Fibroblast of lung (primary cell): ENCODE measurements at places on chromosomes 6 and 20.

GRCh38 chr6:44706011-44706410 lies 318.5 kb downstream of the CDC5L start:
- DNase-seq: no peak
- H3K36me3 ChIP-seq: no peaks in the 10 kb centered on the region
- H3K4me3 ChIP-seq: no peak overlapping the region
- no peak overlapping the region for H3K27ac ChIP-seq

DNA sequence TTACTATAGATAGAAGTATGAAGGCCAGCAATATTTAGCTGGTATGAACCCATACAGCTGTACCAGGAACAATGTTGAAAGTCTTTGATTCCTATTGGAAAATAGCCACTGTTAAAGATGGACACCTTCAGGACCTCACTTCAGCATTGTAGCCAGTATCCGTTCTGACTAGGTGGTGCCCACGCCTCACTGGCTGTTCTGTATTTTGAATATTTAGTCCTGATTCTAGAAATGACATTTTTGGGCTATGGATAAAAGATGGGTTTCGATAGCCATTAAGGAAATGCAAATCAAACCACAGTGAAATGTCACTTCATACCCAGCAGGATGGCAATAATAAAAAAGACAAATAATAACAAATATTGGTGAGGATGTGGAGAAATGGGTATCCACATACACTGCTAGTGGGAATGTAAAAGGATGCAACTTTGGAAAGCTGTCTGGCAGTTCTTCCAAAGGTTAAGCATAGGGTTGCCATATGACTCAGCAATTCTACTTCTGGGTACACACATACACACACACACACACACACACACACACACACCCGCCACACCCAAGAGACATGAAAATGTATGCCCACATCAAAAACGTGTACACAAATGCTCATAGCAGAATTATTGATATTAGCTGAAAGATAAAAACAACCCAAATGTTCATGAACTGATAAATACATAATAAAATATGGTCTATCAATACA lies 56.8 kb downstream of the UTRN start:
- H3K4me3 ChIP-seq: no peak overlapping the region
- H3K4me1 ChIP-seq: no peaks in the 10 kb centered on the region
- no peaks in the 10 kb centered on the region for H3K27me3 ChIP-seq

- peaks cover 6% of the 10 kb centered on the region for H3K27me3 ChIP-seq
- no peak for DNase-seq
- no peak overlapping the region for H3K4me3 ChIP-seq
- no peak overlapping the region for H3K27ac ChIP-seq
Observed at GRCh38 chr6:131430531-131430930, 142.5 kb upstream of the ARG1 start.

DNA sequence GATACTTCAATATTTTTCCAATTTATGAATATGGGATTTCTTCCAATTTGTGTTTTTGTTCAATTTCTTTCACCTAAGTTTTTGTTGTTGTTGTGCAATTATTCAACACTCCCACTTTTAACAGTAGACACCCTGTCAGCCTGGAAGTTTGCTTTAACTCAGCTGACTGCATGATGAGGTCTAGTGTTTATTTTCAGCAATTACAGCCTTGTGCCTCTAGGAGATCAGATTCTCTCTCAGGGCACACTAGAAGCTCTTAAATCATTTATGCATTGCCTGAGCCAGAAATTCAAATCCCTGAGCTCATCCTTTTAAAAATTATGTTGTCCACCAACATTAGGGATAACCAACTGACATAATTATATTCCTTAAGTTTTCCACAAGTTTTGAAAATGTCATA lies 85.7 kb downstream of the MRAP2 start:
- H3K4me3 ChIP-seq: no peak overlapping the region
- no peak overlapping the region for H3K27ac ChIP-seq
- no peak for DNase-seq
- no peaks in the 10 kb centered on the region for H3K4me1 ChIP-seq

DNA sequence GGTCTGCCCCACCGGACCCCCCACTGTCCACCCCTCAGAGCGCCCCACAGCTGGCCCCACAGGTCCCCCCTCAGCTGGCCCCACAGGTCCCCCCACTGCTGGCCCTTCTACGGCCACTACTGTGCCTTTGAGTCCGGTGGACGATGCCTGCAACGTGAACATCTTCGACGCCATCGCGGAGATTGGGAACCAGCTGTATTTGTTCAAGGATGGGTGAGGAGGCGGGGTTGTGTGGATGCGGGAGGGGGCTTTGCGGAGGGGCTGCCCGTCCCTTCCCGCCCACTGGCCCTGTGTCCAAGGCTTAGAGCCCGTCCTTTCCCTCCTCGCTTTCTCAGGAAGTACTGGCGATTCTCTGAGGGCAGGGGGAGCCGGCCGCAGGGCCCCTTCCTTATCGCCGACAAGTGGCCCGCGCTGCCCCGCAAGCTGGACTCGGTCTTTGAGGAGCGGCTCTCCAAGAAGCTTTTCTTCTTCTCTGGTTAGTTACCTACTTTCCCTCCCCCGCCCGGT lies 4.7 kb downstream of the MMP9 start:
- no peaks in the 10 kb centered on the region for H3K4me1 ChIP-seq
- H3K27me3 ChIP-seq: peaks cover 53% of the 10 kb centered on the region
- H3K27ac ChIP-seq: no peak overlapping the region

GRCh38 chr6:38155144-38155543 lies 335.6 kb downstream of the ZFAND3 start:
- no peak overlapping the region for H3K4me3 ChIP-seq
- H3K36me3 ChIP-seq: no peaks in the 10 kb centered on the region
- H3K4me1 ChIP-seq: peaks cover 14% of the 10 kb centered on the region
- DNase-seq: no peak
- H3K27ac ChIP-seq: peak overlapping the region; percentile 73
- H3K27me3 ChIP-seq: no peaks in the 10 kb centered on the region

- no peaks in the 10 kb centered on the region for H3K4me1 ChIP-seq
- no peaks in the 10 kb centered on the region for H3K27me3 ChIP-seq
- no peaks in the 10 kb centered on the region for H3K36me3 ChIP-seq
- peak; percentile 46 for DNase-seq
- H3K4me3 ChIP-seq: no peak overlapping the region
- H3K27ac ChIP-seq: no peak overlapping the region
Observed at GRCh38 chr20:47559141-47559540, 57.5 kb downstream of the NCOA3 start.

- no peaks in the 10 kb centered on the region for H3K4me1 ChIP-seq
- no peak overlapping the region for H3K4me3 ChIP-seq
- DNase-seq: peak; percentile 91
- no peak overlapping the region for H3K27ac ChIP-seq
- no peaks in the 10 kb centered on the region for H3K27me3 ChIP-seq
Observed at GRCh38 chr6:169592558-169592957, 109.3 kb downstream of the WDR27 start.

DNA sequence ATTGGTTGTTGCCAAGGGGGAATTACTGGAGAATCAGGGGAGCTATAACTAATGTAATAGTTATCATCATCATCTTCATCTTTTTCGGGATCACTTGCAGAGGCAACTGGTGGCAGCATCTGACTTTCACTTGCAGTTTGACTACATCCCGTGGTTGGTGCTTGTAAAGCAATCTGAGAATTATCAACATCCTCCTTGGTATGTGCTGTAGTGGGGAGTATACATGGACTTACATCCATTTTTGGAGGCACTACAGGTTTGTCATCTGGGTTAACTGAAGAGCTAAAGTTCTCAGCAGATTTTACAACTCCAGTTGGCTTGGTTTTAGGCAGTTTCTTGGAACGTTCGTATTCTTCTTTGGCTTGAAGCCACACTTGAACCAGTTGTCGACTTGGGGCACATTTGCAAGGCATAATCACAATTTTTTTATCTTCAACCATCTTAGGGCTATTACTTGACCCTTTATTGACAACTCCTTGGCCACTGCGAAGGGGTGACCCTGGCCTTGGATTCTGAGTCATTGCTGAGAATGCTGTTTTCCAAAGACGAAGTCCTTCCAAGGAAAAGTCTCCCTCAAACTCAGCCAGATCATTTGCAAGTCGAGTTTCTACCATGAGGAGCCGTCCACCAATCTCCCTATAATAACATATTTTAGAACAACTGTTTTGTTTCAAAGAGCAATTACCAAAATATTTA lies 115.5 kb downstream of the REV3L start:
- H3K36me3 ChIP-seq: peaks cover 2% of the 10 kb centered on the region
- H3K4me1 ChIP-seq: no peaks in the 10 kb centered on the region
- H3K27ac ChIP-seq: no peak overlapping the region
- H3K27me3 ChIP-seq: no peaks in the 10 kb centered on the region
- no peak overlapping the region for H3K4me3 ChIP-seq
- peak; percentile 37 for DNase-seq

- no peak overlapping the region for H3K27ac ChIP-seq
- no peaks in the 10 kb centered on the region for H3K27me3 ChIP-seq
- no peaks in the 10 kb centered on the region for H3K36me3 ChIP-seq
- H3K4me1 ChIP-seq: peaks cover 2% of the 10 kb centered on the region
- no peak overlapping the region for H3K4me3 ChIP-seq
Observed at GRCh38 chr20:48787861-48788375, 39.9 kb downstream of the PREX1 start.

- no peak overlapping the region for H3K27ac ChIP-seq
- no peaks in the 10 kb centered on the region for H3K4me1 ChIP-seq
- H3K36me3 ChIP-seq: no peaks in the 10 kb centered on the region
- H3K27me3 ChIP-seq: no peaks in the 10 kb centered on the region
Observed at GRCh38 chr6:123990376-123990775, 186.7 kb downstream of the NKAIN2 start.

- no peaks in the 10 kb centered on the region for H3K27me3 ChIP-seq
- no peaks in the 10 kb centered on the region for H3K4me1 ChIP-seq
- H3K36me3 ChIP-seq: no peaks in the 10 kb centered on the region
- no peak overlapping the region for H3K27ac ChIP-seq
Observed at GRCh38 chr6:39608652-39609345, 116.4 kb downstream of the KIF6 start.

DNA sequence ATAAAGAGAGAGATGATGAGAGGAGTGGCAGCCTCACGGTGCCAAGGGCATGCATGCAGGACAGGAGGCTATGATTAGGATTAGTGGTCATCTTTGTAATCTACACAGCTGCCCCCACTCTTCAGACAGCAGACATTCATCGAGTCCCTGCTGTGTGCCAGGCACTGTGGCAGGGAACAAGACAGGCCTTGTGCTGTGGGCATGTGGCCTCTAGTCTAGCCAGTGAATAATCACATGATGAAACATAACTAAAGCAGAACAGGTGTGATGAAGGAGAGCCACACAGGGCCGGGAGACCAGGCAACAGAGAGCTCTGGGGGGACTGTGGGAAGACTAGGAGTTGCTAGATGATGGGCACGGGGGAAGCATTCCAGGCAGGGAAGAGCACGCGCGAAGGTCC lies 22.2 kb downstream of the TOX2 start:
- no peak for DNase-seq
- H3K4me3 ChIP-seq: no peak overlapping the region
- no peaks in the 10 kb centered on the region for H3K36me3 ChIP-seq
- H3K27me3 ChIP-seq: no peaks in the 10 kb centered on the region
- H3K4me1 ChIP-seq: peaks cover 41% of the 10 kb centered on the region
